GOT3 (cell line): ENCODE measurements at places on chromosomes 1 and 21.
A peak's percentile ranks its signal among the peaks of the same experiment; 100 is the strongest.

DNA sequence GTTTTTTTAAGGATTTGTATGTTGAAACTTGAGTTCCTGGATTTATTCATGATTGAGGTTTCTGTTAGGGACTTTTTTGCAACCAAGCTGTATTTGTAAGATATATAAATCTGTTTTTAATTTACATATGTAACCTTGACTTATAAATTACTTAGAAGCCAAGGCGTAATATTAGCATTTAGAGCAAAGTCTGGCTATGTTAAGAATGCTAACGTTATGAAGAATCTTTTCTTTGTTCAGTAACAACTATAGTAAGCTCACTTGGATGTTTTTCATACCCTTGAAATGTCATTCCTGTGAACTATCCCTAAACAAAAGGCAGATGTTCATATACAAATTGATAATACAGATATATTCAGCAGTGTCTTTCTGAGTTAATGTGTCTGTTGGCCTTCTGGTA lies 155.3 kb downstream of the MAGI3 start:
- DNase-seq, result no peak

DNA sequence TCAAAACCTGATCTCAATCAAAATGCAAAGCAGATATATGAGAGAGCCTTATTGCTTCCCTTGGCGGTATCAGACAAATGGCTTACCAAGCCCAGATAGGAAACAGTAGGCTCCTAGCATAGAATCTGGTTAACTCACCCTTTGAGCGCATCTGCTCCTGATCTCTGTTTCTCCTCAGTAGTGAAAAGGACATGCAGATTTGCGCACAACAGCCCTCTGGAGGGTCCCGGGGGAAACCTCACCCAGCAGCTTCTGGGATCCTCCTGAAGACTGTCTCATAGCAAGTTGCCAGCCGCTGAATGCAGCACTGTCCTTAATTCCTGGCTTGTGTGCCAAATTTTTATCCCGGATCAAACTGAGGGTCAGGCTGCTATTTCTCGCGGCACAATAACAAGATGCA lies 192.2 kb downstream of the FASLG start:
- no peak for DNase-seq

DNA sequence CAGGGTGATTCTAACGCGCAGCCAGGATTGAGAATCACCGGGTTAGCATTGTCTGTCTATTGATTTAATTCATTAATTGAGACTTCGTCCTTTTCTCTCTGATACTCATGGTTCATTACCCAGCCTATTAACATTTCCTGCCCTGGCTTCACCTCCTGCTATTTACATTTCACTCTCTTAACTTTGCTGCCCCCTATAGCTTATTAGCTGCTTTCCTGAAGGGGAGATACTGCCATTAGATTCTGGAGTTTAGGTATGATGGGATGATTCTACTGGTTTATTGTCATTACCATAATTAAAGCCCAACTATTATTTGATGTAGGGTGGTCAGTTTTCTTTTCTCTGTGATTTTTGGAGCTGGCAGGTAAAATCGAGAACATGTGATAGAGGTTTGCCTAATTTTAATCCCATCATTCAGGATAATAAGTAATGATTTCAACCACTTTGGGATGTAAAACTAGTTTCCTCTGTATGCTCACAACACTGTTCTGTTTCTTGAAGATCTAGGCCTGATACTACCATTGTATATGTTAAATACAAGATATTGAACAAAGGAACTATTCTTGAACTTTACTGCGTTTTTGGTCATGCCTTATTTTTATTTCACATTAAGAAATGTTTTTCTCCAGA lies 6.4 kb downstream of the PPP2R5A start:
- DNase-seq, result no peak

GRCh38 chr1:207030522-207031009 lies 2.0 kb downstream of the C1orf116 start:
- no peak for DNase-seq

- no peak for DNase-seq
Measured at GRCh38 chr1:23657659-23658275, 33.8 kb upstream of the RPL11 start.

GRCh38 chr1:93347334-93347899 lies 1.7 kb downstream of the DR1 start:
- DNase-seq, result no peak

DNA sequence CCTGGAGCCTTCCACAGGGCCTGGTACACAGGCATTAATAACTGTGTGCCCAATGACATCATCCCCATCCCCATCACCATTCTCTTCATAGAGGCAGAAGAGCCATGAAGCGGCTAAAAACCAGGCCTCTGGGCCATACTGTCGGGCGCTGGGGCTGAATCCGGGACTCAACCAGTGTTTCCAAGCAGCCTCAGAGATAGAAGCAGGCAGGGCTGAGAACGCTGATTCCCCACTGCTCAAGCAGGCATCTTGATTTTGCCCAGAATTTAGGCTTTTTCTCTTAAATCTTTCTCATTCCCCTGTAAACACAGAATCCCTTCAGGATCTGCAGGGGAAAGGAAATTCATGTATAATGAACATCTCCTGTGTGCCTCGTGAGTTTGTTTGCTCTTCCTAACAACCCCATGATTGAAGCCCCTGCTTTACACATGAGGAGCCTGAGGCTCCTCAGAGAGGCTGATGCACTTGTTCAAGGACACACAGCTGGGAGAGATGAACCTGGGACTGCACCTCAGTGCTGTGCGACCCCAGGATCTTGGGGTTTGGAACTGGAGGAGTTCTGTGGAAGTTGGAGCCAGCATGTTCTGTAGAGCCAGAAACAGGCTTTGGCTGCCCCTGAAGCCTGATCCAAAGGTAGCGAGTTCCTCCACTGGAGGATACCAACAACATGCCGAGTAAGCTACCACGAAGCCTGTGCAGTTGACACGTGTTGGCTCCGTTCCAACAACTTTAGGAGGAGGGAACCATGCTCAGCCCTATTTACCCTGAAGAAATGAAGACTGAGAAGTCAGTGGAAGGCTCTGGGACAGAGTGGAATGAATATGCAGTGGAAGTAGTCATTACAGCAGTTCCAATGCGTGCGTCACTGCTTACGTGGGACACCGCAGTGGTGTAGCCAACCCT lies 55.5 kb downstream of the EDN2 start:
- DNase-seq, result no peak

DNA sequence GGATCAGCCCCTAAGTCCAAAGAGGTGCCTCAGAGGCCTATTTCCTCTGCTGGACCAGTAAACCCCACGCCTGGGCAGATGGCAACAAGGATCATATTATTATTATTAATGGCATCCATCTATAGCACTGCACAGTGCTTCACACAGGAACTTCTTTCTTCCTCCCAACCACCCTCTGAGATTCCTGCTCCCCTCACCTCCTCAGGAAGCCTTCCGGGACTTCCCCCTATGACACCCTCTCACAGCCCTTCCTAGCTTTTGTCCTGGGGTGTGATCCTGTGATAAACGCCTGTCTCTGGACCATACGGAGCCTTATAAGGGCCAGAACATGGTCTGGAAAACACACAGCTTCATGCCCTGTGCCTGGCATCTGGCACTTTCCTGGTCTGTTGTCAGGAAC lies 3.2 kb downstream of the FBXO2 start:
- DNase-seq, result no peak

GRCh38 chr1:221118176-221118937 lies 239.1 kb downstream of the HLX start:
- no peak for DNase-seq

DNA sequence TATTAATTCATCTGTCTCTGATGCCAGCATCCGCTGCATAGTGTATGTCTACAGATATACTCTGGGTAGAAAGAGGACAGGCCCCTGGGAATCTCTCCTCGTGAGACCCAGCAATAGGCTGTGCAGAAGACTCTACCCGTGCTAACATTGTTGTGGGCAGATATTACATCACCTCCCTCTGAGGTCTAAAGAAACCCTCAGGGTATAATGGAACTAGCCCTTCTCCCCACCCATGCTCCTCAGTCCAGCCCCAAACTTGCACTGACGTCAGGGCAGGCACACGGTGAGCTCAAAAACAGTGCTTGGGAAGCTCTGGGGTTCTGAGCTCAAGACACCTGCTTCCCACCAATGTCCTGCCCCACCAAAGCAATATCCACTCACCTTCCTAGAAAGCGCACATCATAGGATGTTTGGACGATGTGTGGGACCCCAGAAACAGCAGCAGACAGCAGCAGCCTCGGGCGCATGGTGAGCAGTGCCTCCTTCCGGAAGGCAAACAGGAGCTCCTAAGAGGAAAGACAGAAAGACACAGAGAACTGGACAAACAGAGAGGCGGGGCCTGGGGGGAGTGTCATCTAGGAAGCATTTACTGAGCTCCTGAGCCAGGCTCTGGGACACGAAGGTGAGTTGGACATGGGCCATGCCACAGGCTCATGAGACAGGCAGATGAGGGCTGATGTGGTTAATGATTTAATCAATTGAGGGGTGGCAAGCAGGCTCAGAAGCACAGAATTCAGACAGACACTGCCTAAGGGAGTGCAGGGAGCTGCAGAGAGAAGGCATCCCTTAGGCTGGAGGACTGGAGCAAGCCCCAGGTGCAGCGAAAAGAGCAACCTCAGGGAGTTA lies 4.8 kb downstream of the OVGP1 start:
- DNase-seq, result no peak

- no peak for DNase-seq
Measured at GRCh38 chr1:93828367-93828755, 50.6 kb downstream of the DNTTIP2 start.

DNA sequence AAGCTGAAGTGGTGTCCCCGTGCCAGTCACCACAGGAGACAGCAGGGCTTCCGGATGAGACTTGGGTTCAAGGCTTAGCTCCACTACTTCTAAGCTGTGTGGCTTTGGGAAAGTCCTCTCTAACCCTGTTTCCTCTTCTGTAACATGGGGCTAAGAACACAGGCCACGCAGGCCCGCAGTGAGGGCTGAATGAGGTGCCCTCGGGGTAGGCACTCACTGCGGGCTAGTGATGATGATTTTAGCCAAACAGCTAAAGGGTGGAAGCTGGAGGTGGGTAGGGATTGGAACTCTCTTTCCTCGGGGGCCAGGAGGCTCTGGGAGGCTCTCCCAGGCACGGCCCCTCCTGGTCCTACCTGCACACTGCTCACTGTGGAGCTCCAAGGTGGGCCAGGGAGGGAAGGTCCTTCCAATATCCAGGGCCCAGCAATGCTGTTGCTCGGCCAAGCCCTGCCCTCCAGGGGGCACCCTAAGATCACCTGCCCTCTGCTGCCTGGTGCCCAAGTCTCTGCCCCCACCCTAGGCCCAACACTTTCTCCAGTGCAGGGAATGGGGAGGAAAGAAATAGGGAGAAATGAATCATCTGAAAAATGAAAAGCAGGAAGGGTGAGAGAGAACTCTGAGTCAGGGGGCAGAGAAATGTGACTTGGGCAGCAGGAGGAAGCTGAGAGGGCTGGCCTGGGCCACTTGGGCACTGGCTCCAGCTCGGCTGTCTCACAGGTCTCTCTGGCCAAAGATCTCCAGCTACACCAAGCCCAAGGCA lies 19.2 kb upstream of the EVA1B start:
- peak; percentile 16 for DNase-seq

DNA sequence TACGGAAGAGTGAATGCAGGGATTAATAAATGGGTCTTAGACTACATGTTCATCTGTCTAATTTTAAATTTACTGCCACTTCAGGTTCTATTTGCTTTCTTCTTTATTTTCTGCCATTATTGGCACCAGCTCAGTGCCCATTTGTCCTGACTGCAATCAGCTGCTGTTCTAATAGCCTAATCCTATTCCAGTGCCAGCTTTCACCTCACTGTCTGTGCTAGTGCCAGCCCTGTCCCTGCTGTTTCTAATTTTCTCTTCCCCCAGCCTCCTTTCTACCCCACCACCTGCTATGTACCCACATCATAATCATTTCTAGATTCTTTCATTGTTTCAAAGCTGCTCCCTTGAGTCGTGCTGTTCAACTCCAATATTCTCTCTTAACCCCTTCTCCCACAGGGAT lies 86.4 kb downstream of the KCNK1 start:
- DNase-seq, result no peak

DNA sequence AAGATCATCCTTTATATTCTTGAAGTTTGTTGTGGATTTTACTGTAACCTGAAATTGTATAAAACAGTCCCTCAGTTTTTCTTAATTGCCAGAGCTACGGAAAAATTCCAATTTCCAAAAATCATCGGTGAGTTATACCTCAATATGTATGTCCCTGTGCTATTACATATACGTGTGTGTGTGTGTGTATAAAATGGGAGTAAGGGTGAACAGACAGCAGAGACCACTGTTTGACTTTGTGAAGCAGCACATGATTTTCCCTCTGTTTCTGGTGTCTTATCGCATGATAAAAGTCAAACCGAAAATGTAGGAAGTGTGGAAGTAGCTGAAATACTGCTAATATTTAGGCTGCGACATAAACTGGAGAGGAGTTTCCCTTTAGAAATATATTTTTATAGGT lies 1.2 kb downstream of the OR2T1 start:
- DNase-seq, result peak; percentile 37

GRCh38 chr1:181064702-181065101 lies 23.8 kb upstream of the IER5 start:
- no peak for DNase-seq
